ENCODE measurements at places on chromosomes 16 and 17.

DNA sequence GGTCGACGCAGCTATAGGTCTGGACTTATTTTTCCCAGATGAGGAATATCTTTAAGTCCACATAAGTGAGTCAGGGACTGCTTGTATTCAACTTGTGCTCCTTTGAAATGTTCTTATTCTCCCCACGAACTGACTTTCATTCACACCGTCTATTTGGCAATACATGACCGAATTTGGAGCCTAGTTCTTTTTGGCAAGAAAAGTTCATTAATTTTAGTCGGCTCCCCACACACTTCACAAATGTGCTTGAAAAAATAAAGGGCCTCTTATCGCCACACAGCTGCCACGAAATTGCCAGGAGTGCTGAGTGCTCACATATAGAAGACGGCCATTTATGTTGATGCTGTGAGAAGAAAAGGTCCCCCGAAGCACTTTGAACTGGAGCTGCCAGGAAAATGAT, 152.6 kb downstream of the PRKCA start:
- no peaks in the 10 kb centered on the region for H3K27me3 ChIP-seq
- no peak overlapping the region for H3K27ac ChIP-seq
- no peaks in the 10 kb centered on the region for H3K4me1 ChIP-seq
- no peak overlapping the region for H3K4me3 ChIP-seq

GRCh38 chr16:6926762-6927161, 405.9 kb upstream of the RBFOX1 start:
- H3K4me3 ChIP-seq = no peak overlapping the region
- no peak overlapping the region for H3K27ac ChIP-seq
- no peaks in the 10 kb centered on the region for H3K27me3 ChIP-seq

- H3K4me1 ChIP-seq = no peaks in the 10 kb centered on the region
- H3K36me3 ChIP-seq = no peaks in the 10 kb centered on the region
- H3K27ac ChIP-seq = peak overlapping the region; percentile 27
- no peak for DNase-seq
- peaks cover 5% of the 10 kb centered on the region for H3K27me3 ChIP-seq
Observed at GRCh38 chr17:72125742-72126141, 4.9 kb downstream of the SOX9 start.

DNA sequence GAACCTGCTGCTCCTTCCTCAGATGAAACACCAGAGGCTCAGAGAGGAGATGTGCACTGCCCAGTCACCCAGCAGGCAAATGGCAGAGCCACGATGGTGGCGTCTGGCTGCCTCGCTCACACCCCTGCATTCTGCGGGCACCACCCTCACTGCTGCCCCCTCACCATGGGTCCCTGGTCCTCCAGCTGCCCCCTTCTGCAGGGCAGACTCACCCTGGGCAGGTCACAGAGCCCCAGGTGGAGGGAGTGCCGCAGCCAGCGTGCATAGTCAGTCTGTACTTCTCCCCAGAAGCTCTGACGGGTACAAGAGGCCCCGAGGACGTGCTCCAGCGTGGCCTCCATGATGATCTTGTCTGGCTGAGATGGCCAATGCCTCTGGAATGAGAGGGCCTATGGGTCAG, 52.9 kb downstream of the RMI2 start:
- no peaks in the 10 kb centered on the region for H3K27me3 ChIP-seq
- H3K4me1 ChIP-seq = no peaks in the 10 kb centered on the region
- H3K4me3 ChIP-seq = no peak overlapping the region
- H3K36me3 ChIP-seq = no peaks in the 10 kb centered on the region
- H3K27ac ChIP-seq = no peak overlapping the region
